ENCODE measurements at places on chromosomes 2 and 18.

GRCh38 chr2:12979066-12979465 lies 262.3 kb downstream of the TRIB2 start:
- no peak for DNase-seq

- no peak for DNase-seq
Observed at GRCh38 chr2:72300147-72300684, 152.6 kb upstream of the CYP26B1 start.

DNA sequence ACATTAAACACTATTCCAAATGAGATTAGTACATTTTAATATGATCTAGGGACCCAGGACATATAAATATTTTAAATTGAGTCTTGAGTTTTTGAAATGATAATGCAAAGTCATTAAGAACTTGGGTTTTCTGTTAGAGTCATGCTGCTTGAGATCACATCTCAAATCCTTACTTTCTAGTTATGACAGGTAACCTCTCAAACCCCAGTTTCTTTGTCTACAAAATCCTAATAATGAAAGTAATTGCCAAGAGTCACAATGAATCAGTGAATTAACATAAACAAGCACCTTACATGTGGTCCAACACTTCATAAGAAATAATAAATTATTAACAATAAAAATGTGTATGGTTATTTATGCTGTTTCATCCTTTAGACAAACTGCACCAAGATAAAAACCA lies 607.6 kb downstream of the LRP1B start:
- no peak for DNase-seq

- DNase-seq: no peak
Observed at GRCh38 chr2:129915303-129915840, 64.1 kb upstream of the RAB6C start.

DNA sequence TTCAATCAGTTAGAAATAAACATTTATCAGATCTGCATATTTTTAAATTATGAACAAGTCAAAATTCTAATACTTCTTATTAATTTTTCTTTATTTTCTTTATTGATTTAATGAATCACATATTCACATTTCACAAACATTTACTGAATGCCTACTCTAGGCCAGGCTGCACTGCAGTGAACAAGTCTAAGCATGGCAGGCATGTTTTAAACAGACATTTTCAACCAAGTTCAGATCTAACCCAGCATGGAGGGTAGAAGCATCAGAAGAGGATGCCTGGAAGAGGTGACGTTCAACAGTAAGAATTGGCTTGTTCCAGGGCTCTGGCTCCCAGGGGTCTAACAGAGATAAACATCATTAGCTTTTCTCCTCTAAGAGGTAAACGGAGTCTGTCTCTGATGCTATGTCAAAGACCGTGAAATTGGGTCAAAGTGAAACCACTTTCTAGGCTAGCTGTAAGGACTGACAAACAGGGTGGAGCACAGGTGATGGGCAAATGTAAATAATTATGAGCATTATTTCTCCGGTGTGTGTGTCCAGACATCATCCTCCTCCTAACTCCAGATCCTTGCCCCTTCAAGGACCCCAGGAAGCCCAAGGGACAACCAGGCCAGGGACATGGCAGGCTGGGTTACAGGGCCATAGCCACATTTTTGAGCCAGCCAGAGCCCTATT lies 50.6 kb downstream of the UNC50 start:
- no peak for DNase-seq

GRCh38 chr2:62305421-62306176 lies 109.7 kb downstream of the B3GNT2 start:
- DNase-seq: no peak

Data from GM13977 (cell line).